ENCODE measurements at places on chromosomes 7 and 10. TPM values are rescaled to one million over a fixed set of nuclear protein-coding genes. Genes with fewer than 3 reads are reported as not detected.

Gene ASB4
- total RNA-seq, result not detected

Gene SH3PXD2A
- total RNA-seq, result 12.0 TPM

Gene SPAM1
- total RNA-seq, result not detected

Gene STX1A
- total RNA-seq, result 16.5 TPM

Gene IDI2
- total RNA-seq, result not detected

Gene WDR11
- 57.2 TPM for total RNA-seq

Data from bronchial smooth muscle cell (primary cell).